ENCODE measurements at places on chromosomes 2 and 18.

DNA sequence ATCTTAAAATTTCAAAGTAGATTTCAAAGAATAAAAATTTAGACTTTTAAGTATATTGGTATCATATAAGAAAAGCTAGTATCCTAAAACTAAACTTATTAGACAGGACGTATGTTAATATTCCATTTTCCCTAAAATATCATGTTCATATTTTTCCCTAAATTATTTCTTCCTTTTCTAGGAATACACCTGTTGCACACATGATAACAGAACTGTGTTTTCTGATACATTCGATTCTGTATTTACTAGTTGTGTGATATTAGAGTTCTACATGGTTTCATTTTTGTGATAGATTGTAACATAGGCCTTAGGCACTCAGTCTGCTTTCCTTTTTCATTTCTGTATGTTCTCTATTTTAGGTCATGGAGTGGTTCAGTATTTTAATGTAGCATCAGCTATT lies 10.9 kb downstream of the RBM45 start:
- DNase-seq: no peak

DNA sequence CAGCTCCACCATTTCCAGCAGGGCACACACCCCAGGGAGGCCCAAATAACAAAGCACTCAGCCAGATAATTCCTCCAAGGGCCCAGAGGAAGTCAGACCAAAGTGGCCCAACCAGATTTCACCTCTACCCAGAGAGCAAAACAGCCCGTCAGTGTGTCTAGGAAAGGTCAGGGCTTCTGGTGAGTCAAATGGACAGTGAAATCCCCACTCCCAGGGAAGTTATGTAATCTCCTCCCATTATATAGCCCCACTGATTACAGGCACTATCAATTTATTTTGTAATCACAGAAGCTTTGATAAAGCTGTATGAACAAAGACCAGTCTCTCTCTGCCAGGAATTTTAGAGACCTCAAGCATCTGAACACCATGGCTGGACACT lies 4.0 kb downstream of the B4GALT6 start:
- no peak for DNase-seq

- DNase-seq: no peak
Observed at GRCh38 chr2:230660294-230661060, 52.2 kb upstream of the CAB39 start.

DNA sequence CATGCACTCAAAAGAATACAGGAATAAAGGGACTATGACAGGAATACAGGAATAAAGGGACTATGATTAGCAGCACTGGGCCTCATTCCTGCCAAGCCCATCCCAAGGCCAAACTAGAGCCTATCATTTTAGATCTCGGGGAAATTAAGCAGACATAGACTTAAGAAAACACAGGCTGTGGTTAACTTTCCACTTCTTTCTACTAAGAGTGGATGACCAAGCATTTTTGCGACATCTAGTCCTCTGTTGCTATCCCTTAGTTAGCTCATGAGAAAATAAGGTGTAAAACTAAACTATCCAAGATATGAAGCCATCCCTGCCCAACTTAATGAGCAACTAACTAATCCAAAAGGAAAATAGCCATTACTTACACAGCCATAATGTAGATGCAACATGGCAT lies 5.9 kb downstream of the LYPD1 start:
- no peak for DNase-seq

GRCh38 chr2:66771359-66771976 lies 336.5 kb downstream of the MEIS1 start:
- DNase-seq: no peak

- DNase-seq: no peak
Observed at GRCh38 chr18:24989760-24990593, 362.0 kb downstream of the ZNF521 start.

GRCh38 chr2:225173909-225174308 lies 131.6 kb upstream of the DOCK10 start:
- no peak for DNase-seq

DNA sequence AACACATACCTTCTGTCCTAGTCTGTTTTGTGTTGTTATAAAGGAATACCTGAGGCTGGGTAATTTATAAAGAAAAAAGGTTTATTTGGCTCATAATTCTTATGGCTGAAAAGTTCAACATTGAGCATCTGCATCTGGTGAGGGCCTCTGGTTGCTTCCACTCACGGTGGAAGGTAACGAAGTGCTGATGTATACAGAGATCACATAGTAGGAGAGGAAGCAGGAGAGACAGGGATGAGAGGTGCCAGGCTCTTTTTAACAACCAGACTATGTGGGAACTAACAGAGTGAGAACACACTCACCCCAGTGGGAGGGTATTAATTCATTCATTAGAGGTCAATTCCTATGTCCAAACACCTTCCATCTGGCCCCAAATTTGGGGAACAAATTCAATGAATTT lies 463.8 kb downstream of the DSC3 start:
- DNase-seq: no peak

DNA sequence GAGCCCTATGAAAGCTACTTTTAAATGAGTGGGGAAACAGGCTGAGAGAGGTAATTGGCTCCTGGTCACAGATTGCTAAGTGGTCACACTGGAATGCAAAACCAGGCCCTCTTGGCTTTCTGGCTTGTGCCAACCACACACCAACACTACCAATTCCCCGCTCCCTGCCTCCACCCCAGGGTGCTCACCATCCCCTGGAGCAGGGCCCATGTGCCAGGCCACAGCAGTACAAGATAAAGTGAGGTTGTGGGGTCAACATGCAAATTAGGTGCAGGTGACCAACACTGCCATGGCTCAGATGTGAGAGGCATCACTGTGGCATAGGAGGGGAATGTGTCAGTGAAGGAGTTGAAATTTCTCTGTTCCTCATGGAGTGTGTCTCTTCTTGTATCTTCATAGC lies 312.5 kb downstream of the MYCN start:
- DNase-seq: no peak

Data from stimulated activated CD4-positive, alpha-beta T cell treated with anti-CD3 and anti-CD28 coated beads, TNF-alpha, amount 100 ng/mL, for 1 hour (primary cell).